MM.1S (cell line): ENCODE measurements at places on chromosomes 5 and 9.

- DNase-seq = no peak
These were observed 30.6 kb upstream of the UBAC1 start for GRCh38 chr9:135991771-135992170.

DNA sequence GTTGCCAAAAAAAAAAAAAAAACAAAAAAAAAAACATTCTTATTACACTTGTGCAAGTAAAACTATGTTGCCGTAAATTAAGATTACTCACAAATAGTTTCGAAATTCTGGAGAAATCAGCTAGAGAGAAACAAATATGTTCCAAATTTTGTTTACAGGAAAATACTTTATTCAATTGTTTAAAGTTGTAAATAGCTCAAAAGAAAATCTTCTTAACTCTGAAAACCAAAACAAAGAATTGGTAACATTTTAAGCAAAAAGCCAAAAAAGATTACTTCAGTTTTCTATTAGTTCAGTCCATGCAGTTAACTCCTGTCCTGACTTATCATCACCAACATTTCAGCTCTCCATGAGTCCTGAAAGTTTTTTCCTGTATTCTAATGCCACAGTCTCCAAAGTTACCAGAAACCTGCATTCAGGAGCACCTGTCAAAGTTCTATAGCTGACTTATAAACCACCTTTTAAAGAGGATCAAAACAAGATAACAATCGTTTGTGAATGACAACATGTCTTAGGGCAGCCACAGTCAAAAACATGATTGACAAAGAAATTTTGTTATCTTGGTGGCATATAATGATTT lies 194.1 kb downstream of the RANBP17 start:
- DNase-seq = no peak

DNA sequence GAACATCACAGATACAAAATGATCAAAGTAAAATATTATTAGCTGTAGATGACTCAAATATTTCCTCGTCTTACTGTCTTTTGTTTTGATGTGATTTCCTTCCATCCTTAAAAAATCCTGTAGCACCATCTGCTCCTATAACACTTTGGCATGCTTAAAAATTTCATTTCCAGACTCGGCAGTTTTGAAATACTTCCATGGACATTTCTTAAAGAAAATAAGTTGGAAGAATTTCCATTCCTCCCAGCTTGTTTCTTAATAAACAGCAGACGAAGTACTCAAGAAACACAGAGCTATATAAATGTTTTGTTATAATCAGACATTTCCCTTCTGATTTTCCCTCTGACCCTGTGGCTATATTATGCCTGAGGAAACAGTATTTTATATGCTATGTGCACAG lies 41.2 kb upstream of the SVEP1 start:
- no peak for DNase-seq

DNA sequence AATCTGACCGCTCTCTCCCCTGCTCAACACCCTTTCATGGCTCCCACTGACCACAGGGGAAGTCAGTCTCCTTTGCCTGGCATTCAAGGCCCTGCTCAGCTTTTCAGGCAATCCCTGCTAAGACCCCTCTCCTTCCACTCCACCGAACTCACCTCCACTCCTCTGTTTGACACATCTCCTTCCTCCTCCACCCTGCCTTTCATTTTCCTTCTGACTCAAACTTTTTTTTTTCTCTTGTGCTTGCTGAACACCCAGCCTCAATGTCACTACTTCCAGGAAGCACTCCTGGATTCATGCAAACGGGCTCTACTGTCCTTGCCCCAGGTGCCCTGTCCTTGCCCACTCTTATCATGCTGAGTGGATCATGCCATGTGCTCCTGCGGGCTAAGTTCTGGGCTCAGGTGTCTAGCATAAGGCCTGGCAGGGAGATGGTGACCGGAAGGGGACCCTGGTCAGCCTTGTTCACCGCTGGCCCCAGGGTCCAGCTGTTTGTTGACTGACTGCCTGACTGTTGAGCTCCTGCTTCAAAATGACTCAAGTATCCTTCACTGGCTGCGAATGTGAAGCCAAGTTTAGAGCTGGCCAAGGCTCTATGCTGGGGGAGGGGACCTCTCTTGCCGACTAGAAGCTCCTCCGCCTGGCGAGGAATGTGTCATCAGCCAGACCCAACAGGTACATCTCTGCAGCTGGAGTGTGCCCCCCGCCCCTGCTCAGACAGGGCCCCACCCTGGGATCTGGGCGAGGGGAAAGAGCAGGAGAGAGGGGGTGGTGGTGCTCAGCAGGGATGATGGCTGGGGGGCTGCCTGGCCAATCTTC lies 6.2 kb downstream of the NR5A1 start:
- no peak for DNase-seq

- no peak for DNase-seq
These were observed 58.1 kb downstream of the PPIP5K2 start for GRCh38 chr5:103178167-103178566.

DNA sequence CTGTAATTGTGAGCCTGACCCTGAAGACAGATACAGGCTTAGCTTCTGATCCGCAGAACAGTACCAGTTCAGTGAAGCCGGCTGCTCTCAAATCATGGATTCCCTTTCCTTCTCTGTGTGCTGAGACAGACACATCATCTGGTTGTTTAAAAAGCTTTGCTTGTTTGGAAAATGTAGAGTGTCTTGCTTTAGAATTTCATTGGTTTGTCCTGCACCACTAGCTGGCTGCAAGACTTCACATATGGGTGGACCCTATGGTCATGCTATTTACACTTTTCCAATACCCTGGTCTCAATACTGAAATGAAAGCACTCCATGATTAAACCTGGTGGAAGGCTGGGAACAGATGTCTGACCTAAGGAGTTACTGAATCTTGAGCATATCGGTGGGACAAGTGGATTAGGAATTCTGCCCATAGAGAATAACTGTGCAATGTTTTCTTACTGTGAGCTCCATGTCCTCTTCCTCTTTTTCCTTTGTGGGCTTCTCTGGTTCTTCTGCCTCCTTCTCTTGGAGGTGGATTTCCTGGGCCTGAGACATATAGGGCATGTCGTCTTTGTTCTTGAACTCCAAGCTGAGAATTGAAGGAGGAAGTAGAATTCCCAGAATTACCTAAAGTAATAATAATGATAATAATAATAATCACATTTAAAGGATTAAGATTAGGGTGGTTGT lies 201.1 kb upstream of the KLF9 start:
- no peak for DNase-seq

GRCh38 chr5:154477382-154478223 lies 424 bp downstream of the HAND1 start:
- DNase-seq = no peak

DNA sequence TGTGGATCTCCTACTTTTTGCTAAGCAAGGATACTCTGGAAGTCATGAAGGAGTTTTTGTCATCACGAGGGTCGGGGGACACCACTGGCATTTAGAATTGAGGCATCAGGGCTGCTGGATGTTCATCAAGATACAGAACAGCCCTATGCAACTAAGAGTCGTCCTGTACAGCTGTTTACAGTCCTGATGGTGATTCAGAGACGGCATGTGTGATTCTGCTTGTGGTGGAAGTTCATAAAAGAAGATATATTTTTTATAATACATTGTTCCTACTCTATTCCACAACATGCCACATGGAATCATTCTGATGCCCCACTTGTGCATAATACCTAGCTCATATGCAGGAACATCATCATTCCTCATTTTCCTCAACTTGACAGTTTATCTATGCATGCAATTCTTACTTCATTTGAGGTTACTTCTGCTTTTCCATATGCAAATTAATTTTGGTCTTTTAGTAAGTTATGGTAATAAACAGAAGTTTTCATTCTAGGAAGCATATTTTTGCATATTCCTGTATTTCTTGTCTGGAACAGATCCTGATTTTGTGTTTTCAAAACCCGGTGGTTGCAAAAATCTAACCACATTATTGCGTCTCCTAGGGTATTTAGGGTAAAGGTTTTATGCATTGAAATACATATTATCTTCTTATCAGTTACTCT lies 155.2 kb downstream of the ARHGEF28 start:
- DNase-seq = no peak
